ENCODE measurements at places on chromosomes 5 and 9.
A peak's percentile ranks its signal among the peaks of the same experiment; 100 is the strongest.

GRCh38 chr5:135568246-135568645 is 10.5 kb downstream of the CXCL14 start:
- no peak for DNase-seq

DNA sequence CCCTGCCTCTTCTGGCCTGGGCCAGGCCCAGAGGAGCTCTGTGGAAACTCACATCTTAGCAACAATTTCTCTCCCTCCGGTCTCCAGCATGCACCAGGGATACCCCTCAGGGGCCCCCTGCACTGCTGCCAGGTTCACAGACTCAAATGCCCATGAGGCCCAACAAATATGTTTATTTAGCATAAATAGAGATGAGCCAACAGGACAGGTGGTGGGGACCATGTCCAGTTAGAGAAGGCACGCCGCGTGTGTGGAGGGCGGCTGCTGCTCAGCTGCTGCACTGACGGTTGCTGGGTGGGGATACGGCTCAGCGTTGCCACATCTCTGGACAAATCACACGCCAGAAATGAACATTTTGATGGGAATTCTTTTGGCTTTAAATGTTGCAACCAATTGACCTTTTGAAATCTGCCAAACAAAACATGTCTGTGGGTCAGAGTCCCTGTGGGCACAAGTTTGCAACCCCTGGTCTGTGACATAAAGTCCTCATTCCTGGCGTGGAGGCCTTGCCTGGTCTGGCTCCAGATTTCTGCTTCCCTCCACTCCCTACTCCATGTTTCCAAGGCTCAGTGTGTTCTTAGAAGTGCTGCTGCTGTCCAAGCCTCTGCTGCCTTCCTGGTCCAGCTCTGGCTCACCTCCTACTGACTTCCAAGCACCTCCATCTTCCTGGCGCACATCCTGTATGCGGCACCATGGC is 88.9 kb downstream of the AMBP start:
- no peak for DNase-seq

DNA sequence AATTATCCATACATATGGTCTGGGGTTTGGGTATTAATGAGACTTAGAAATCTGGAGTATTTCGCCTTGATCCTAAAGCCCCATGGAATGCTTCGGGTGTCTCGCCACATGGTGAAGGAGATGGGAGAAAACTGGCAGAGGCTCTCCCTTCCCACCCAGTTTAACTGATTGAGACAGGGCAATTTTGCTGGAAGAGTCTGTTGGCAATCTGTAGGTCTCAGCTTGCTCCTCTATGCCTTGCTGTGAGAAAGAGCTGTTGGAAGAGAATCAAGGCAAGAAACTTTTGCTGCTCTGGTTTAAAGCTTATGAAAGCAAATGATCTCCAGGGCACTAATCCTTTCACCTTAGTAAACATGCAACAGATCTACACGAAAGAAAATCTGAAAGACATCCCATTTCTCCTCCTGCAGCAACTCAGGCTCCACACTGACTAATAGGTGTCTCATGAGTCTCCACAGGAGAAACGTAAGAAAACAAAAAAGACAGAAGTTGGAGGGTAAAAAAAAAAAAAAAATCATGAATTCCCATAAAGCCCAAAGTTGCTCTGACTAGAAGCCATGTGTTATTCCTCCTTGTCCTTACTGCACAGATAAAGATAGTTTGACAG is 369.9 kb downstream of the EFNA5 start:
- DNase-seq, result peak; percentile 2

GRCh38 chr5:61669531-61669930 is 337.5 kb downstream of the ZSWIM6 start:
- no peak for DNase-seq

GRCh38 chr9:92496396-92497176 is 14.3 kb upstream of the ASPN start:
- no peak for DNase-seq

- DNase-seq, result no peak
Observed at GRCh38 chr5:154380263-154380662, 65.5 kb upstream of the SAP30L start.
